ENCODE measurements at places on chromosomes 2 and 18. TPM values are rescaled to one million over a fixed set of nuclear protein-coding genes. Genes with fewer than 3 reads are reported as not detected.

- no peak for DNase-seq
Measured at GRCh38 chr2:164773635-164774034, 68.0 kb downstream of the COBLL1 start.

- DNase-seq, result no peak
Measured at GRCh38 chr18:63186520-63187222, 132.9 kb downstream of the BCL2 start.

DNA sequence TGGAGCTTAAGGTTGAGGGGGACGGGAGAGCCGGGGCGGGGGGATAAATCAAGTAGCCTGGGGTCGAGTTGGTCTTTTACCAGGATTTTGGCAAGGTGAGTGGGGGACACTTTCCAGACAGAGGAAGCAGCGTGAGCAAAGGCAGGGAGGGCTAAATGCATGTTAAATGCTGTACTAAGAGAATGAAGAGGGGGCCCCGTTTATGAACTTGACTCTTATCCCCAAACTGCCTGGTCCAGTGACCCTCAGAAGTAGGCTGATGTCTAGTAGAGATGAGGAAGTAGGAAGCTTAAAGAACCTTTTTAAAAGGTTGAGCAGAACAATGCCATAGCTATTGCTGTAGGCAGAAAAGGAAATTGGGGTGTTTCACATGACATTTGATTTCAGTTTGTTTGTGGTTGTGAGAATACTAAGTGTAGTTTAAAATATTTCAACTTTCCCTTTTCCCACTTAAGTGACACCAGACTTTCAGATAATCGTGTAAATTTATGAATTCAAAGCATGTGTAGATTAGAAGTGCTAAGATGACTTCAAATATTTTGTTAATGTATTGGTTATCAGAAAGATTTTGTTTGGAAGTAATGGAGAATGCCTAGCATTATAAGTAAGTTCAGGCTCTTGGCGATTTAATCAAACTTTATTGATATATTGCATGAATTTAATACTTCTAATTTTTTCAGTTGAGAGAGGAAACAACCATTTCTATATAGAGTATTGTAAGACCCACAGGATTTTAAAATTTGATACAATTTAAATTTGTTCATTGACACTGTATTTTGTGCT is 1.8 kb downstream of the REL start:
- no peak for DNase-seq

GRCh38 chr2:121884511-121884921 is 129.1 kb downstream of the TSN start:
- no peak for DNase-seq

GRCh38 chr2:217791551-217791950 is 211.2 kb downstream of the TNS1 start:
- DNase-seq, result no peak

DNA sequence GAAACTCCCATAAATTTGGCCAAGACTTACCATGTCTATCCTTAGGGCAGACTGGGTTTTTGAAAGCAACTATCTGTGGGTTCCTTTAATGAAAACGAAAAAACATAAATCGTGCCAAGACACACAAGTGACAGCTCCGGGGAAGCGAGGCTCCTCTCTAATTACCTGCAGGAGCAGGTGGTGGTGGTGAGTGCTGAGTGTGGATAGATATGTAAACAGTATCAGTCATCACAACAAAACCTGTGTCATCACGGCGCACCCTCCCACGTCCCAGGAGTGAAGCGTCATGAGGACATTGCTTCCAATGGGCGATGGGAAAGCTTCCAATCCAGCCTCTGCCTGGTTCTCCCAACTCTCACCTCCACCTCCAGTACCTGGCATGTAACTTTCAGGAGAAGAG is 31.3 kb downstream of the ACKR3 start:
- no peak for DNase-seq

DNA sequence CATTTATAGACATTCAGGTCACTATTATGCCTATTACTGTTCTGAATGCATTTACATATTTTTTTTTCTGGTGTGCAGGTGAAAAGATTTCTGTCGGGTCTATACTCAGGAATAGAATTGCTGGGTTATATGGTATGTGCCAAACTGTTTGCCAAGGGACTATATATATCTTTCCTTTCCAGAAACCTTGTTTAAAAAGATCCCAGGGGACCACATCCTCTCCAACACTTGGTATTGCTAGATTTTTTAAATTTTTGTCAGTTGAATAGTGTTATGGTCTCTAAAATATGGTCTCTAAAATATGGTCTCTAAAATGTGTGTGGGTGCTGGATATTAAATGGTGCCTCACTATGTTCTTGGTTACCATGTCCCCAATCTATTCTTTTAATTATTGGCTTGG is 131.3 kb downstream of the INSIG2 start:
- DNase-seq, result no peak

- DNase-seq, result no peak
Measured at GRCh38 chr2:133737242-133737993, 169.2 kb upstream of the NCKAP5 start.

- DNase-seq, result peak; percentile 80
Measured at GRCh38 chr2:9770308-9771100, 72.8 kb upstream of the TAF1B start.

The TUBA4B gene
- not detected for total RNA-seq

The DLGAP1 gene
- total RNA-seq, result 15.7 TPM

The VIT gene
- total RNA-seq, result 0.35 TPM

The ZSCAN30 gene
- 22.3 TPM for total RNA-seq

The CHRNA1 gene
- total RNA-seq, result not detected

Measured in adrenal gland (tissue), 19 donors.